CD8-positive, alpha-beta memory T cell (primary cell): ENCODE measurements at places on chromosomes 3 and 15. TPM values are rescaled to one million over a fixed set of nuclear protein-coding genes. Genes with fewer than 3 reads are reported as not detected.

Gene STRIT1
- total RNA-seq, result not detected

Gene CPN2
- not detected for total RNA-seq

Gene FBXO40
- not detected for total RNA-seq

Gene ASB14
- not detected for total RNA-seq

Gene ADAMTS9
- not detected for total RNA-seq

Gene FNDC3B
- total RNA-seq, result 18.6 TPM

Gene EXD1
- not detected for total RNA-seq

Gene RUBCN
- 43.2 TPM for total RNA-seq

GRCh38 chr15:78673476-78673875 lies 32.5 kb upstream of the CHRNB4 start:
- no peak for DNase-seq

DNA sequence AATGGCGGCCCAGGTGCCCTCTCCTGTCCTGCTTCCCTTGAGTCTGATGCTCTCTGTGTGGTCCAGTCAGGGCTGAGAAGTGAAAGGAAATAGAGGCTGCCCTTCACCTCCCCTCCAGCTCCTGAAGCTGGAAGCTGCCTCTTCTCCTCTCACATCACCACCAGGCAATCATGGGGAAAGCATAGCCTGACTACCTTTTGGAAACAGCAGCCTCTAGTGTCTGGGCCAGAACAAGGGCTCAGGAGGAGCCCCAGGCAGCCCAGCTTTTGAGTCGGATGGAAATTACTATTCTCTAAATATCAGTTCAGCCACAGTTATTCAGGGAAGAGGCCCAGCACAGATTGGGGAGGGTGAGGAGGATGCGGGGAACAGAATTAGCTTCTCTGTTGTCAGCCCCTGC lies 43.3 kb upstream of the CCDC174 start:
- DNase-seq, result no peak

DNA sequence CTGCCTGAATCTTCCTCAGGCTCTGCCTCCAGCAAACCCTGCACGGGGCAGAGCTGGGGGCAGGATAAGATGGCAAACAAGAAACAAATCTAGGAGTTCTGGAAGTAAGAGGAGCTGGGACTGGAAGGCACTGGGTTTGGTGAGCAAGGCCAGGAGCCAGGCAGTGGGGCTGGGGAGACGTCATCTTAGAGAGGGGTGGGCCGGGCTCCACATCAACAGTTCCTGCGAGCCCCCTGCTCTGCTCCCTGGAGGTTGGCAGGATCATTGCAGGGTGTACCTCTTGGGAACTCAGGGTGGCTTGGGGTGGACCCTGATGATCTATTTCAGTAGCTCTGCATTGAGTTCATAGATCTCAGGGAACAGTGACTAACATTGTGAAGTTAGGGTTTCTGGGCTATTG lies 87.3 kb upstream of the PRR23E start:
- DNase-seq, result no peak

DNA sequence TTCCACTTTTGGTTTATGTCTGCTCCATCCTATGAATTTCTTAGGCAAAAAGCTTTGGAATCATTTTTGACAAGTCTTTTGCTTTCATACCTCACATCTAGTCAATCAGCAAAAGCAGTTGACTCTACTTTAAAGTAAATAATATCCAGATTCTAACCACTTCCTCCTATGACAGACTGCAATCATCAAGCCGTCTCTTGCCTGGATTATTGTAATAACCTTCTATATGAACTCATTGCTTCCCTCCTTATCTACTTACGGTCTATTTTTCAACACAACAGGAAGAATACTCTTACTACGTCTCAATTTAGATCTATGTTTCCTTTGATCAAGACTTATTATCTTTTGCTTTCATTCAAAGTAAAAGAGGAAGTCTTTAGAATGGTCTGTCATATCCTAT lies 20.7 kb downstream of the CLDN1 start:
- DNase-seq, result peak; percentile 21

DNA sequence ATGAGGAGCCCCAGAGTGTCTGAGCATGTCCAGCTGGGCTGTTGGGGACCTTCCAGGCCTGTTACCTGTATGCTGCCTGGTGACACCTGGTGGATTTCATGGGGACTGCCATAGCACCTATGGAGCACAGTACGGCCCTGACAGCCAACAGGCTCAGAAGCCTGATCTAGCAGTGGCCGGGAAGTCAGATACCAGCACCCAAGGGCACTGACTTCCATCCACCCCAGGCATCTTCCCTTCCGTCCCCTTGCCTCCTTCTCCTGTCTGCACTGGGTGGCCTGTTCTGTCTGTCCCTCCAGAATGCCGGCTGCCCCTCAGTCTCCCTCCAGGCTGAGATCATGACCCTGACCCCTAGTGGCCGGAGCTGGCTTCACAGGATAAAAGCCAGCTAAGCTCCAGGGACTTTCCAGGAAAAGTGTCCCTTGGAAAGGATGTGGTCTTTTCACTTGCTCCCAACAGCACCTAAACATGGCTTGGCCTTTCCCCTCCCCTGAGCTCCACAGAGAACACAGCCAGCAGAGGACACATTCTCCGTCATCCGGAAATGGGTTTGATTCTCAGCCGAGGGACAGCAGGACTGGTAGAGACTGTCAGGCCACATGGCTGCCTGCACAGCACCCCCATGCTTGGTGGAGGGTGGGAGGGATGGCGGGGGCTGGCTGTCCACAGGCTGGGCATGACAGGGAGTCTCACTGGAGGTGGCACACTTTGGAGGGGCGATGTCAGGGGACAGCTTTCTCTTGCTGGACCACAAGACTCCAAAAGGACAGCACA lies 9.5 kb downstream of the RPS17 start:
- peak; percentile 77 for DNase-seq

- DNase-seq, result no peak
These were observed 37.0 kb downstream of the MINDY4B start for GRCh38 chr3:150868282-150868681.

DNA sequence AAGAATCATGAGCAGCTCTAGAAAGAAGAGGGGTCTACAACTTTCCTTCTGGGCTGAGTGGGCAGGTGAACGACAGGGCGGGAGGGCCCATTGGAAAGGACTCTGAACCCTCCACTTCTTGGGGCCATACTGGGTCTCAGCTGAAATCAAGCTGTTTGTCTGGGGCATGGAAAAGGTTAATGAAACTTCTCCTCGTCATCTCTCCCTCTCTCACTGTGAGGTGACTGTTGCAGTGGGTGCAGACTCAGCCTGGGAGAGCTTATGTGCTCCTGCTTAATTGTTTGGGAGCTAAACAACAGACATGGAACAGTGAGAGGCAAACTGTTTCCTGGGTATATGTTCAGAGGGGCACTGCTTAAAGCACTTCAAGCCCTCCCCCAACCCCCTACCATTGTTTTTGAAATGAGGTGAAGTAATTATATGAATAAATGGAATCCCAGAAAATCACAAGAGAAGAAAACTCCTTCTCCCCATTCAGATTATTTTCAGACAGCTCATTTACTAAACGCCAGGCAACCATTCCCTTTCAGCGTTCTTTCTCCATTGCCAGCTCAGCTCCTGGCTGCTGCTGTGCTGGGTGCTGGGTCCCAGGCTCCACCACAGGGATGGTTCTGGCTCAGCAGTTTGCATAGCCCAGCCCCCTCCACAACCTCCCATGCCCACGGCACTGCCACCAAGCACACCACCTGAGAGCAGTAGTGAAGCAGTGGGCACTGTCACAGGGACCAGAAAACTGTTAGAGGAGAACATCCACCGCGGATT lies 444.9 kb upstream of the TBL1XR1 start:
- peak; percentile 47 for DNase-seq

GRCh38 chr15:54567408-54568035 lies 589.3 kb downstream of the UNC13C start:
- no peak for DNase-seq

- no peak for DNase-seq
These were observed 4.8 kb downstream of the C3orf52 start for GRCh38 chr3:112090887-112091586.

- DNase-seq, result no peak
These were observed 56.9 kb downstream of the MEGF11 start for GRCh38 chr15:66196602-66197001.

DNA sequence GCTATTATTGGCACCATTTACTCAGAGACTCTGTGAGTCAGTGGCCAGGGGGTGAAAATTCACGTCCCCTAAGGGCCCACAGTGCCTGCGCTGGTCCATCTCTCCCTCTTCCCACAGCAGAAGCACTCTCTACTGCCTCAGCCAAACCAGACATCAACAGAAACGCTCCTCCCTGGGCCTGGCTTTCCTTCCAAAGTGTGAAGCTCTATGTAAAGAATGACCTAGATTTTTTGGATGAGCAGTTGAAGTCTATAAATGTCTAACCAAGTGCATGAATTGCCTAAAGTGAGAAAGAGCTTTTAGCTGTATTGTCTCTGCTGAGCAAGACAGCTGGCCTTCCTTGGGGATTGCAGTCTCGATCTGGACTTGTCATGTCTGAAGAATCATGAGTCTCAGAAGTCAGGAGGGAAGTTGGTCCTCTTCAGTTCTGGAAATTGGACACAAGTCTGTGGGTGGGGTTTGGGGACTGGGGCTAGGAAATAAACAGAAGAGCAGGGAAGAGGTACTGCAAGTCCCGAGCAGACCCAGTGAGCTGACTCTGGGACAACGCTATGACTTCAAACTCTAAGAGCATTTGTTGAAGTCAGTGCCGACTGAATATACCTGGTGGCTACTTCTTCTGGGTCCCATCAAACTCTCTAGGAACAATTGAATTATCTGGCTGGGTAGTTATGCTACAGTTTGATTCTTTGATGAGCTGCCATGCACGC lies 29.0 kb downstream of the RASGRP1 start:
- DNase-seq, result no peak

DNA sequence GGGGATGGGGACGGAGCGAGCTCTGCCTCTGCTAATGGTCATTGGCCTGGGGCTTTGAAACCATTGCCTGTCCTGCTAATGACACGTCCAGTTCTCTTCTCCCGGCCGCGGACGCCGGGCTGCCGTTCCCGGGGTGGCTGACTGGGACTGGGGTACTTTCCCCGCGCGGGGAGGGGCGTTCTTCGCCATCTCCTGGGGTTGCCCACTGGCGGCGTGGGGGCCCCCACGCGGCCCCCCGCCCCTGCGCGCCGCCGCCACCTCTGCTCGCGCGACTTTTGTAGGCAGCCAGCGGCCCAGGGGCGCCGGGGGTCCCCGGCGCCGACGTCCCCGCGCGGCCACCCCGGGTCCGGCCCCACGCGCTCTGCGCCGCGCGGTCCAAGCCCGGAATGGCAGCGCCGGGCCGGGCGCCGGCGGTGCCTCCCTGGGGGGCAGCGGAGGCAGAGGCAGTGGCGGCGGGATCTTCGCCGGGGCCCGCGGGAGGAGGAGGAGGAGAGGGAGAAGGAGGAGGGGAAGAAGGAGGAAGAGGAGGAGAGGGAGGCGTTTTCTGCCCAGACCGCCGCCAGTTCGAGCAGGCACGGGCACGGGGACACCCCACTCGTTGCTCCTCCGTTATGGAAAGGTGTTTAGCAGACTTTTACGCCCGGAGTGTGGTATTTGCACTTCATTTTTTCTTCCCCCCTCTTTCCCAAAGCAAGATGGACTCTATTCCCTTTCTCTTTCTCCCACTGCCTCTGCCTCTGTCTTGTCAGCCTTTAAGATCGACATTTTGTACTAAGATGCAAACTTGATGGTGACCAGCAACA lies 2.3 kb downstream of the BBX start:
- peak; percentile 50 for DNase-seq

- DNase-seq, result no peak
These were observed 77.6 kb downstream of the POLR2M start for GRCh38 chr15:57784081-57784511.

DNA sequence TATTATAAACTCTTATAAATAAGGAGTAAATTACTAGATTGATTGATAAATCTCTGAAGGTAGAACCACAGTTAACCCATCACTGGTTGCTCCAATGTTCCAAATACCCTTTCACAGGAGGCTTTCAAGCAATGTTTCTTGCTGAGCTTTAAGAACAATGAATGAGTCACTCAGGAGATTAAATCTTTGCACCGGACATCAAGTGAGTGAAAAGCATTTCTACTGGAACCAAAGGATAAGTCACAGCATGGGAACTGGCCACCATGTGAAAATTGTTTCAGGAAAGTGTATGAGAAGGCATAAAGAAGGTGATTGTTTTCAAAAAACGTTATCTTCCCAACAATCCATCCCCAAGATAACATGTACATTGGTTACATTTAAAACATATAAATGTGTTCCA lies 90.6 kb downstream of the CNTN3 start:
- DNase-seq, result no peak

GRCh38 chr3:8442993-8443650 lies 58.5 kb upstream of the LMCD1 start:
- DNase-seq, result no peak

DNA sequence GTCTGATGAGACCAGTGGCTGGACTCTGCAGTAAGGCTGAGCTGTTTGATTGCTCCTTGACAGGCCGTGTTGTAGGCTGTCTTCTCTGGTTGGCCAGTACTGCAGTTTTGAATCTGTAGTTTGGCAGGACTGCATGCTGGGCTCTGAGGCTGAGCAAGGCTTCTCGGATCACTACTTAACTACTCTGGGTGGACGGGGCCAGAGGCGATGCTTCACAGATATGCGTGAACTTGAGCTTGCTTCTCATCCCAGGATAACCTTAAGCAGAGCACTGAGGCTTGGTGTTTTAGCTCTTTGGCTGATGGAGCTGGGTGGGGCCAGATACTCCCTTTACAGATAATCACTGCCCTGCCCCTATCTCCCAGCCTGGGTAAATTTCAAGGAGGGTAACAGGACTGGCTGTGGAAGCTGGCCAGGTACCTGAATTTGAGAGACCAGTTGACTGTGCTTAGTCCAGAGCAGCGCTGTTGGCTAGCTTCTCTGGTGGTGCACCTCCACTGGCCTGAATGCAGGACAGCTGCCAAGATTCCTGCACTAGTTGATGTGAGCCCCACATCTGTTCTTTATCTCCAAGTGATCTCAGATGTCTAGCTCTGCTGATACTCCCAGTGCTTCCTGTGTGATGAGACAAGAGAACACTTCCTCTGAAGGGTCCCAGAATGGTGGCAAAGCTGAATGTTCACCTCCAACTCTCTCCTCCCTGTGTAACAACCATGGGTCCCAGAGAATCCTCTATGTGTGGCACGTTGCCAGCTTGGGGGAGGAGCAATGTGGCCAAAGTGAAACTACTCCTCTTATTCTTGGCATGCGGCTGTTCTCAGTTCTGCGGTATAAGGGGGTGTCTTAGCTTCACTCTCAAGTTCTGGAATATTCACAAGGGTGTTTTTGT lies 37.9 kb downstream of the RPL39L start:
- DNase-seq, result peak; percentile 49

GRCh38 chr3:40186508-40186907 lies 123.0 kb upstream of the EIF1B start:
- DNase-seq, result no peak

DNA sequence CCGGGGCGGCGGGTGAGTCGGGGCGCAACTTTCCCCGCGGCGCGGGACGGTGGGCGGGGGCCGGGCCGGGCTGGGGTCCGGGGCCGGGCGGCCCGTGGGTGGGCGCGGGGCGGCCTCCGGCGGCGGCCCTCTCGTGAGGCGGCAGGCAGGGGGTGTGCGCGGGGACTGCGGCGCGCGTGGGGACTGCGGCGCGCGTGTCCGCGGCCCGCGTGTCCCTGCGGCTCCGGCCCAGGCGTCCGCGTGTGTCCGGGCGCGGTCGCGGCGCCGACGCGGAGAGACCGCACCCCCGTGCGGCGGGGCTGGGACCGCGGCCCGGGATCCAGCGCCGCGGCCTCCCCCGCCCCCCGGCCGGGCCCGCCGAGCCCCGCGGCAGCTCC lies 349 bp downstream of the PLXNA1 start:
- peak; percentile 21 for DNase-seq
